ENCODE measurements at places on chromosomes 6 and 20.

- DNase-seq: no peak
Observed at GRCh38 chr20:409697-410559, 1.8 kb downstream of the RBCK1 start.

- peak; percentile 90 for DNase-seq
Observed at GRCh38 chr6:116465246-116465645, 4.1 kb downstream of the CALHM6 start.

DNA sequence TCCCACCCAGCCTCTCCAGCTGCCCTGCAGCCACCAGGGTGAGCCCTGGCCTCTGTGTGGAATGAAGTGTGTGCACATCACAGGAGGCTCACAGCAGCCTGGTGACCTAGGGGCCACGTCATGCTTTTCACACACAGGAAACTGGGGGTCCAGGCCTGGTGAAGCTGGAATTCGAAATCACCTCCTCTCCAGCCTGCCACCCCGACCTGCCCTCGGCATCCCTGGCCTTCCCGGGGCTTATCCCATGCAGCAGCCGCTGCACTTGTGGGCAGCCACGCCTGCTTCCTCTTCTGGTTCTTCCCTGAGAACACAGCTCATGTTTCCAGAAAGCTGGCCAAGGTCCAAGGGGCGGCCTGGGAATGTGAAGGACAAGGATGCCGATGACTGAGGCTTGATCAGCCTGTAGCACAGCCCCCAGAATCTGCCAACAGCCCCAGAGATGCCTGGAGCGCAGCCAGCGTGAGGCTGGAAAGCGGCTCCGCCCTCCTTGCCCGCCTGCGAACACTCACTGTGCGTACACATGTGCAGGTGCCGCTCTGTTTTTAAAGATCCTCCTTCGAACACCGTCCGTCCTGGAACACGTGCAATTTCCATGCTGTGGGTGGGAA, 4.2 kb upstream of the NTSR1 start:
- DNase-seq: no peak

DNA sequence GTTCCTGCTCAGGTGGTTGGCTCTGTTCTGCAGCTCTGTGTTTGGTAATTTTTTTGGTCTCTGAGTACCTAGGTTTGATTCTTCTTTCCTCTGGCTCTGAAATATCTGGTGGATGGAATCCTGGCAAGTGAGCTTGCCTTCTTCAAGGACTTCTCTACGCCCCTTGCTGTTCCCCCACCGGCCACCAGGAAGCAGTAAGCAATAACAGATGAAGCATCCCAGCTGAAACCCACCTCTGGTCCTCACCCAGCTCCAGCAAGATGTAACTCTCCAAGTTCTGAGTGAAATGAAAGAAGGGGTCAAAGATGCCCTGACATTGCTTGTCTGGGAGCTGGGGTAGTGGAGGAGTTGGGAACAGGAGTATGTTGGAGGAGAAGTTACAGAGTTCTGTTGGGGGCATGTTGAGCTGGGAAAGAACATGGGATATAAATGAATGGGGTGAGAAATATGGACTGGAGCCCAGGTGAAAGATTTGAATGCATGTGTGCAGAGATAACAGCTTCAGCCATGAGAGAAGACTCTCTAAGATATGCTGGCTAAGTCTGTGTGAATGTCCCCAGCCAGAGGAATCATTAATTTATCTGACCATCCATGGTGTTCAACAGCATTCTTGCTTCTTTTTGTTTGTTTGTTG, 51.3 kb upstream of the GLP1R start:
- peak; percentile 54 for DNase-seq

DNA sequence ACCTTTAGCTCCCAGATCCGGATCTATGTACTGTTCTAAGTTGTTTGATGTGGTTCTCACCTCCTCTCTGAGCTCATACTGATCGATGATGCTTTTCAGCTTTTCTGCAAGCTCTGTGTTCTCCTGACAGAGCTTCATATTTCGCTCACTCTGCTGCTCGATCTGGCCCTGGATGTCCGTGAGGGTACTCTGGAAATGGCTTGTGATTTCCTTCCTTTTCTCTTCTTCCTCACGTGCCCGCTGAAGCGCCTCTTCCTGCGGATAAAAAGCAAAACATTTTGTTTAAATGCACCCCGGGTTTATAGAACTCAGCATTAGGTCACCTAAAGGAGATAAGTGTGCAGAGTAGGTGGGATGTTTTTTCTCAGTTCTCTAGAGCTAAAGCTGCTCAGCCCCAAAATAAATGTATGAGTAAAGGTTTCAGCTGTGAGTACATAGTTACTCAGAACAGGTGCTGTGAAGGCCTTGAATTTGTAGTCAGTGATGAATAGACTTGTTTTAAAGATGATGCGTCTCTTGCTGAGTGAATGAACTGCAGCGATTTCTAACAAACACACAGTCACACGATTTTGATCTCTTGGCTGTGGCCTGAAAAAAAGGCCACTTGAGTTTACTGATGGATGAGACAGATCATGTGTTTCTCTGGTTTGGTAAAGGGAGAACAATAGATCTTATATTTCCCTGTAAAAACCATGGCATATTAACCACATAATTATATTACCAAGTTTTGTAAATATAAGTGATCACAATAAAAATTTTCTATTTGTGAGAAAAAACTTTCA, 29.1 kb downstream of the TXLNB start:
- DNase-seq: no peak

- peak; percentile 62 for DNase-seq
Observed at GRCh38 chr6:13666194-13667105, 45.2 kb downstream of the RANBP9 start.

DNA sequence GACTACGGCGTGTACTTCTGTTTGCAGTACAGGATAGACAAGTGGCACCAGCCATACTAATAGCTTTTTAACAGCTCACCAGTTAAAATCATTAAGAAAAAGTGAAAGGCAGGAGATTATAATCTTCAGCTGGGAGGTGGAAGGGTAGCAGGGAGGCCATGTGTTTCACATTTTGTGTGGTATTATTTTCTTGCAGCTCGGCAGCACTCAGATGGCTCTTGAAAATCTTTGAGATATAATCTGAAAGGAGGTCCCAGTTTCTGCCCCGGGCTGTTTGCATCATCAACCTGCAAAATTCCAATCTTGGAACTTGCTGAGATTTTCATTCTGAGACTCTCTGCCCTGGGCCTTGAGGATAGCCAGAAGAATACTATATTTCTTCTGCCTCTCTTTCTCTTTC, 87.5 kb upstream of the HDAC2 start:
- no peak for DNase-seq

DNA sequence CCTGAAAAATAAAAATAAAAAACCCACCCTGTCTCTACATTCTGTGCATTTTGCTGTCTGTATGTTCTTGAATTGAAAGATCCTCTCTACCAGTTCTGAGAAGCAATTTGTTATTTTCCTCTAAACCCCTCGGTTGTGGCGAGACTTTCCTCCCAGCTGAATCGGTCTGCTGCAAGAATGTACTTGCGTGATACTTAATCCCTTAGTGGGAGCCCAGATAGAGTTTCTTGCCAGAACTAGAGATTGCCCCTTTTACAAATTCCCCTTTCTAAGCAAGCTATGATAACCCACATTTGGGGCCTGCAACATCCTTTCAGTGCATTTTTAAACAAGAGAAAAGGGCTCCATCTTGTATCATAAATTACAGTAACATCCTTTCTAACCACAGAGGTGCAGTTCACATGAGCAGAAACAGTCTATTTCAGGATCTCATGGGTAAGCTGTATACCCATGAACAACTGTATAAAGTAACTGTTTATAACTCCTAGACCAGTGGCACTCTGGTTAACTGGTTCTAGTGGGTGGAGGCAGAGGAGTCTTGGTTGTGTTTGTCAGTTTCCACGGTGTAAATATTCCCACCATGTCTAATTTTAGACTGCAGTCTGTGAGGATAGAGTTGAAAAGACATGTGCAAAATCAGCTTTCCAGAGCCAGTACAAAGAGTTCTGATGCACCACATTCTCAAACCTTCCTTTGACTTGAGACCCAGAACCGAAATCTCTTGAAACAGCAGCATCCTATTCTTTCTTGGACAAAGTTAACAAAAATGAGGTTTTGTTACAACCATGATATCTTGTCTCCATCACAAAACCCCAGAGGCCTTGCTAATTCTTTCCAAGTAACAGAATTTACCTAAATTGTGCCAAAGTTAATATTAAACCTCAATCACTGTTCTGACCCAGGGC, 113.1 kb upstream of the ZNF217 start:
- peak; percentile 29 for DNase-seq

GRCh38 chr6:83167726-83168278, 25.3 kb downstream of the PGM3 start:
- no peak for DNase-seq

- DNase-seq: no peak
Observed at GRCh38 chr6:33716890-33717632, 5.6 kb upstream of the UQCC2 start.

DNA sequence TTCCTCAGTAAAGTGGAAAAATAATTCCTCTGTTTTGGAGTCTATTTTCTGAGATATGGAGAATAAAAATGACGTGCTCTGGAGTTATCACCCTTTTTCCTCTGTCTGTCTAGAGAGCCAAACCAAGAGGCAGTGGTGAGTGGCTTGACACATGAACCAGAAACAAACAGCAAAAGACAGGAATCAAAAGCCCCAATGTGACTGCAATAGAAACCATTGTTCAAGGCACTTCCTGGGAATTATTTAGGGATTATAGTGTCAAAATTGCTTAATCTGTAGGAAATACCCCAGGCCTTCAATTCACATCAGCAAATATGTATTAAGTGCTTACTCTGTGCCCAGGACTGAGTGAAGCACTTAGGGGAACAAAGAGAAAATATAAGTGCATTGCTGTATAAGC, 560.4 kb upstream of the JAG1 start:
- DNase-seq: no peak

- no peak for DNase-seq
Observed at GRCh38 chr6:34057191-34057590, 88.7 kb downstream of the GRM4 start.

DNA sequence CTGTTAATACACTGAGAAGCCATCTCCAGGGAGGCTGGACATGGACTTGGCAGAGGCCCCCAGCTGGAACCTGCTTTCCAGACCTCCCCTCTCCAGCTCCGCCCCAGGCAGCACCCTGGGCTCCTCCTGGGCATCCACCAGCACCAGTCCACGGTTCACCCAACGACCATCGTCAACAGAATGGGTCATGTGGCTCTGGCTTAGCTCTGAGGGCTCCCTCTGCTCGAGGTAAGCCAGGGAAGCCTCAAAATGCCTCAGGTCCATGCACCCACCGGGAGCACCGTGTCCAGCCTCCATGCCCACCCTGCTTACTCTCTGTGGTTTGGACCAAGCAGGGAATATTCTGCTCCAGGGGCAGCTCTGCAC, 40.5 kb downstream of the WDR27 start:
- DNase-seq: no peak

GRCh38 chr6:34922177-34922663, 33.2 kb downstream of the ANKS1A start:
- no peak for DNase-seq

DNA sequence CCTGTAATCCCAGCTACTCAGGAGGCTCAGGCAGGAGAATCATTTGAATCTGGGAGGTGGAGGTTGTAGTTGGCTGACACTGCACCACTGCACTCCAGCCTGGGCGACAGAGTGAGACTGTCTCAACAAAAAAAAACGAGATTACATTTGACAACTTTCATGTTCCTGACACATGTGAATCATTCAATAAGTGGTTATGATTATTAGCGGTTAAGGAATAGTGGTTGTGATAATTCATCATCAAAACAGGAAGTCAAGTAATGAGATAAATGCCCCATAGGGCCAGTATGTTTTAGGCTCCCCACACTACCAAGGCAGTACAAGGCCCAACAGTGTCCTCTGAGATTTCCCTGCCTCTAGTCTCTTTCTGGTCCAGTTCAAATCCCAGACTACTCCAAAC, 2.5 kb downstream of the HDDC2 start:
- DNase-seq: no peak

DNA sequence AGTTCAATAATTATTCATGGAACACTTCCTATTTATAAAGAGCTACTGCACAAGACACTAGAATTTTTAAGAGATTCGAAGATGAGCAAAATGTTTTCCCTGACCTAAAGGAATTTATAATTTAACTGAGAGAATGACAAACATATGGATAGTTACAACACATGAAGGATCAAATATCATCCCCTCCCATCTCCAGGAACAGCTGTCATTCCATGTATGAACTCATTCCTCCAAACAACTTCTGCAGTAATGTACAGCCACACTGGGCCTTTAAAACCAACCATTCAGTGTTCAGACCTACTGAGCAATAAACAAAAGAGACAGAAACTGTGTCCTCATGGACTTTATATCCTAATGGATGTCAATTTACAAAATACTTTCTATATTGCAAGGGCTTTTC, 87.8 kb downstream of the KIF16B start:
- no peak for DNase-seq

DNA sequence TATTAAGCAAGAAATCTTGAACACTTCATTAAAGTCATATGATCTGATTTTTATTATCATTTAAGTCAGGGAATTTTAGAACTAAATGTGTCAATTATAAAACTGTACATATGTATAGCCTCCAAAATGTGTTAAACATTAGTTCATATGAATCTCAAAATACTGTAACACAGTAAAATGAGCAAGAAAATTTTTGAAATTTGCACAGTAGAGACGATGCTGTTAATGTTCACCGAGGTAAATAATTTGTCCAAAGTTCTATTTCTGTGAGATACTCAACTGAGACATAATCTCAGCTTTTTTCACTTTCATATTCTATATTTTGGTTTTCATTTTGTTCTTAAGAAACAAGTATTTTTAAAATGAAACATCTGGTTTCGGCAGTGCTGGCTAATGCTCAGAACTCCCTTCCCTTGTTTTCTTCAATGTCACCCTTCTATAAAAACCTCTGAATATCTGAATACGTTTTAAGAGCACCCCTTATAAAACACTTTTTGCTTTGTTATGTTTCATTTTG, 353.1 kb downstream of the LAMA2 start:
- no peak for DNase-seq

DNA sequence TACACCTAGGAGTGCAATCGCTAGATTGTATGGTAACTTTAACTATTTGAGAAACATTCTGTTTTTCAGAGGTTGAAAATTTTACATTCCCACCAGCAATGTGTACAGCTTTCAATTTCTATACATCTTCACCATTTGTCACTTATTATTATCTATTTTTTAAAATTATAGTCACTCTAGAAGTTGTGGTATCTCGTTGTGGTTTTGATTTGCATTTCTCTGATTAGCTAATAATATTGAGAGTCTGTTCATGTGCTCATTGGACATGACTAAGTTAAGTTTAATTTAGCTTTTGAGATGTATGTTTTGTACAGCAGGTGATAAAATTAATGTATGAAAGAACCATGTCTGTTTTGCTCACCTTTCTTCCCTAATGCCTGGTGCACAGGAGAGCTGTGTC, 34.8 kb upstream of the PLCB1 start:
- DNase-seq: no peak

- peak; percentile 67 for DNase-seq
Observed at GRCh38 chr6:52307900-52308372, 23.4 kb upstream of the MCM3 start.

GRCh38 chr20:59752101-59752586, 147.8 kb downstream of the PHACTR3 start:
- peak; percentile 5 for DNase-seq

GRCh38 chr6:137861550-137862337, 5.3 kb upstream of the TNFAIP3 start:
- peak; percentile 72 for DNase-seq

GRCh38 chr6:163296835-163297519, 117.5 kb upstream of the QKI start:
- DNase-seq: no peak

- DNase-seq: peak; percentile 39
Observed at GRCh38 chr6:15677822-15678221, 15.0 kb upstream of the DTNBP1 start.

GRCh38 chr6:148746363-148747144, at the start of gene UST:
Gene UST (plus strand): TSS chr6:148747030. CDS start chr6:148747431, 401 bp downstream.
- DNase-seq: peak; percentile 87

Data from OCI-M1 (cell line).